ENCODE measurements at places on chromosomes 2 and 18. TPM values are rescaled to one million over a fixed set of nuclear protein-coding genes. Genes with fewer than 3 reads are reported as not detected.

GRCh38 chr2:200338692-200339091 is 32.2 kb downstream of the SPATS2L start:
- no peaks in the 10 kb centered on the region for H3K36me3 ChIP-seq
- no peaks in the 10 kb centered on the region for H3K27me3 ChIP-seq
- DNase-seq, result no peak
- no peak overlapping the region for H3K4me3 ChIP-seq
- H3K27ac ChIP-seq, result peak overlapping the region; percentile 27

GRCh38 chr18:41681138-41681880 is 273.7 kb upstream of the PIK3C3 start:
- no peaks in the 10 kb centered on the region for H3K27me3 ChIP-seq
- H3K27ac ChIP-seq, result no peak overlapping the region

DNA sequence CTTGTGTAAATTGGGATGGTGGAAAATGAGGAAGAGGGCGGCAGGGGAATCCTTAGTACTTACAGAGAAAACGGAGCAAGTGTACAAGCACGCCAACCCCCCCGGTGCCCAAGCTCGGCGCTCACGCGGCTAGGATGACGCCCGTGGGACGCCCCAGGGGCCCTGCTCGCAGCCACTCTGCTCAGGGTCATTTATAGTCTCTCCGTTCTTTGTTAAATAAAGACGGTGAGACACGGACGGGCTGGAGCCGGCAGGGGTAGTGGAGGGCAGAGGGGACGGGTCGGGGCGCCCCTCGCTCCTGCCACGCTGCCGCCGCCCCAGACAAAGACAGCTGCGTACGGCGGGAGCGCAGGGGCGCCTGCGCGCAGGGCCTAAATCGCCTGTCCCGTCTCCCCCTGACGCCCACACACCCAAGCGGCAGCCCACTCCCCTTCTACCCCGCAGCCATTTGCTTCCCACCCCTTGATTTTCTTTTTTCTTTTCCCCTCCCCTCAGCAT is 37.8 kb downstream of the PCBP1 start:
- H3K4me1 ChIP-seq, result peaks cover 31% of the 10 kb centered on the region
- no peaks in the 10 kb centered on the region for H3K27me3 ChIP-seq
- peak overlapping the region; percentile 66 for H3K4me3 ChIP-seq
- peak; percentile 88 for DNase-seq

DNA sequence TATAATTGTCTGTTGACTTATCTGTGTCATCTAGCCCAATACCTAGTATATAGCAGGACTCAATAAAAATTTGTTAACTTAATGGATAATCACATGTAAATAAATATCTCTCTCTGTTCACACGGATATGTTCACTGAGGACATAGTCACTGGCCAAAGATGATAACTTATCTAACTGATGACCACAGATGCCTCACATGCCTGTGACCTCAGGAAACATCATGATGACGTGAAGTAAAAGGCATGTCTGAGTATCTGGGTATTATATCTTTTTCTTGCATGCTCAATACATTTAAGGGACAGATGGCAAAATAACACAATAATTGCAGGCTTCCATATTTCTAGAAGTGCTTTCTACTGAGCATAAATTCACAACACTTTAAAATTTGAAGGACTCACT is 41.4 kb upstream of the PARD3B start:
- H3K27me3 ChIP-seq, result no peaks in the 10 kb centered on the region
- H3K27ac ChIP-seq, result no peak overlapping the region
- H3K36me3 ChIP-seq, result no peaks in the 10 kb centered on the region
- DNase-seq, result no peak
- no peaks in the 10 kb centered on the region for H3K4me1 ChIP-seq

- no peaks in the 10 kb centered on the region for H3K36me3 ChIP-seq
- no peak overlapping the region for H3K27ac ChIP-seq
- no peaks in the 10 kb centered on the region for H3K4me1 ChIP-seq
- H3K4me3 ChIP-seq, result no peak overlapping the region
- H3K27me3 ChIP-seq, result no peaks in the 10 kb centered on the region
These were observed 171.3 kb downstream of the NDUFA10 start for GRCh38 chr2:239853706-239854327.

- H3K36me3 ChIP-seq, result no peaks in the 10 kb centered on the region
- H3K27me3 ChIP-seq, result no peaks in the 10 kb centered on the region
- no peaks in the 10 kb centered on the region for H3K4me1 ChIP-seq
- DNase-seq, result no peak
- no peak overlapping the region for H3K27ac ChIP-seq
These were observed 757.7 kb downstream of the EPHA4 start for GRCh38 chr2:220814441-220814840.

GRCh38 chr2:197273485-197273884 is 37.1 kb downstream of the ANKRD44 start:
- no peaks in the 10 kb centered on the region for H3K36me3 ChIP-seq
- peak; percentile 73 for DNase-seq
- no peaks in the 10 kb centered on the region for H3K27me3 ChIP-seq

DNA sequence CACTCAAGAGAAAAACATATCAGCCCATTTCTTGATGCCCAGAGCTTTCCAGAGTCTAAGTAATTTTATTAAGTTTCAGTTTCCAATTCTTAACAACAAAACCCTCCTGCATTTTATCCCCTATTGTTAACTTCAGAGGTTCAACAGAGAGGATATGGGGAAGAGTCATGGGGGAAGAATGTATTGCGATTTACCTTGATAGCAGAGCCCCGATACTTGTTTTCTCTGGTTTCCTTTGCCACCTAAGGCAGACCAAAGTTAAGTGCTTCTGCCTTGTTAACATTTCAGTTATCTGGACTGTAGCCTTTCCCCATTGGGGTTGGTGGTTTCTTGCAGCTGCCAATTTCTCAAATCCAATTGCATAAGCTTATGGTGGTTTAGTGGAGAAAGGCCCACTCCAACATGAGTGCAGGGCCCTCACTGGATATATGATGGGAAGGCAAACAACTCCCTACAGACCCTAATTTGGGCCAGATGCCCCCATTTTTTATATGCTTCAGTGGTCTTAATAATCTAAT is 82.0 kb upstream of the ITGB6 start:
- H3K36me3 ChIP-seq, result peaks cover 93% of the 10 kb centered on the region
- DNase-seq, result no peak
- H3K4me1 ChIP-seq, result peaks cover 36% of the 10 kb centered on the region
- H3K27me3 ChIP-seq, result no peaks in the 10 kb centered on the region

DNA sequence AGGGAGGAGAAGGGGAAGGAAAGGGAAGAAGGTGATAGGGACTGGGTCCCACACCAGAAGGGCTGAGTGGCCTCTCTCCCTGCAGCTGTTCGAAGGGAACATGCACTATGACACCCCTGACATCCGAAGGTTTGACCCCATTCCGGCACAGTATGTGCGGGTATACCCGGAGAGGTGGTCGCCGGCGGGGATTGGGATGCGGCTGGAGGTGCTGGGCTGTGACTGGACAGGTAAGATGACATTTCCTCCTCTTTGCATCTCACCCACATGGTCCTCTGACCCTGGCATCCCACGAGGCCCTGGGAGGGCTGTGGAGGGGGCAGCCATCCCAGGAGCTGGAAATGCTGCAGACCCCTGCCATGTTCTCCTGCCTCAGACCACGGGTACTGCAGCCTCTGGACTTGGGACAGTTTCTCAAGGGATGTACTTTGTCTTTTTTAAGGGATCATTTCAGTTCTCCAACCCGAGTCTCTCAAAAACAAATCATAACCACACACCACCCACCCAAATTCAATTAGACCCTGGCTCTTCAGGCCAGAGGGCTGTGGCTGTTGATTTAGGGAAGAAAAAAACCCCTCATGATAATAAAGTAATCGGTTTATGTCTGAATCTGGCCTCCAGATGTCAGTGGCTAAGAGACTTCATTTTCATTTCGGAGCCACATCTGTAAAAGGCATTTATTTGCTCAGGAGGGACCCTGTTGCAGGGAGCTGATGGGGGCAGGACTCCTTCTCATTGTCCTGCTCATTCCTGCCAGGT is 63.5 kb downstream of the NRP2 start:
- H3K36me3 ChIP-seq, result peaks cover 76% of the 10 kb centered on the region
- no peak for DNase-seq
- no peaks in the 10 kb centered on the region for H3K4me1 ChIP-seq
- H3K4me3 ChIP-seq, result no peak overlapping the region

GRCh38 chr18:3230401-3231334 is 10.9 kb upstream of the MYOM1 start:
- H3K27me3 ChIP-seq, result no peaks in the 10 kb centered on the region
- no peaks in the 10 kb centered on the region for H3K36me3 ChIP-seq
- peak overlapping the region; percentile 8 for H3K4me3 ChIP-seq
- DNase-seq, result no peak

DNA sequence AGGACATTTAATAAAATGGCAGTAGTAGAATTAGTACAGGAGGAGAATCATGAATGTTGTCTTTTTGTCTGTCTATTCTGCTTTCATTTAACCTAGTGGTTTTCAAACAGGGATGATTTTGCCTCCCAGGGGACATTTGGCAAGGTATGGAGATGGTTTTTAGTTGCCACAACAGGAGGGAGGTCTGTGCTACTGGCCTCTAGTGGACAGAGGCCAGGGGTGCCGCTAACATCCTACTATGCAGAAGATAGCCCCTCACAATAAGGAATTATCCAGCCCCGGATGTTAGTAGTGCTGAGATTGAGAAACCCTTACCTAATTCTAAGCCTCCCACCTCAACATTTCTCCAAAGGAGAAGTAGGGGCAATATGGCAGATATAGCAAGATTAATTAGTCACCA is 18.3 kb downstream of the FASTKD2 start:
- no peak overlapping the region for H3K27ac ChIP-seq
- peaks cover 77% of the 10 kb centered on the region for H3K36me3 ChIP-seq
- no peak overlapping the region for H3K4me3 ChIP-seq
- H3K4me1 ChIP-seq, result no peaks in the 10 kb centered on the region
- no peaks in the 10 kb centered on the region for H3K27me3 ChIP-seq

DNA sequence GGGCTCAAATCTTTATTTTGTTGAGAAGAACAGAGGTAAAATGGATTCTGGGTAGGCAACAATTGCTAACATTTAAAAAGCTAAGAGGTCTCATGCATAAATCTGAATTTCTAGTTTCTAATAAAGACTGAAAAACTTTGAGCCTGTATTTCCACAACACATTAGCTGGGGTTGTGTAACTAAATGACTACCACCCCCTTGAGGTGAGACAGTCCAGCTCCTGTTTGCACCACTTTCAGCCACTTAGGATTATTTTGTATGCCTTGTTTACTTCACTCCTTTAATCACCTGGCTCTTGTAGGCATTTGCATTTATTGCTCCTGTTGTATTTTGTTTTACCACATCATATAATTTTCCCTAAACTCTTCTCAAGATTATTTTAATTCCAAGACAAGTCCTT is 376.6 kb downstream of the PTH2R start:
- no peaks in the 10 kb centered on the region for H3K36me3 ChIP-seq
- DNase-seq, result no peak
- no peaks in the 10 kb centered on the region for H3K4me1 ChIP-seq
- no peak overlapping the region for H3K4me3 ChIP-seq
- no peaks in the 10 kb centered on the region for H3K27me3 ChIP-seq

DNA sequence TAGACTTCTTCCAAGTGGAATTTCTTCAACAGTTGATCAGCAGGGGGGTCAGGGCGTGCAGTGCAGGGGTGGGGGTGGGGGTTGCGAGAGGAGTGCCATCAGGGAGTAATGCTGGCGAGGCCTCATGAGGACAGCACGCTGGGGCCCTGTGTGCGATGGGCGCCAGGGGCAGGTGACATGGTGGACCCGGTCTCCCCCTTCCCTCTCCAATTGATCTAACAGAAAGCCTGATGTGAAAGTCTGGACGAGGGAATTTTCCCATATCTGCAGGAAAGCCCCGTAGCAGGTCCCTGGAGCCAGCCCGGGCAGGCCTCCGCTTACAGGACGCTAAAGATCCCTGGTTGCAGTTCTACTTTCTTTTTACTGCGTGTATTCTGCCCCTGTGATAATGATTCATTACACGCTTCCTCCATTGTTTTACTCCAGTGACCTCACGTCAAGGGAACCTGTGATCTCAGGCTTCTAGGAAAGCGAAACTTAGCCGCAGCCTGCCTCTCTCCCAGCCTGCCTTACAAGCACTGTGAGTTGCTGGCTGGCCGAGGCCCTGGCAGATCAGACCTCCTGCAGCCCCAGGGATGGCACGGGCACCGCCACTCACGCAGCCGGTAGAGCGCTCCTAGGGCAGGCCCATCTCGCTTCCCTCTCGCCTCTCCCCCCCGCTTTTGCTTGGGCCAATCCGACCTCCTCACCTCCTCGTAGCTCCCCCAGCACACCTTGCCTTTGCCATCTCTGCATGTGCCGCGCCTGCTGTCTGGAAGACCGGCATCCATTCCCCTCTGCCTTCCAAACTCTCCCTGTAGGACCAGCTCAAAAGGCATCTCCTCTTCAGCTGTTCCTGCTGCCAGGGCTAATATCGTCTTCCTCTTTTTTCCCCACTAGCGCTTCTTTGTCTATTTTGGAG is 19.2 kb downstream of the NEURL3 start:
- H3K27ac ChIP-seq, result peak overlapping the region; percentile 92
- peaks cover 7% of the 10 kb centered on the region for H3K4me1 ChIP-seq
- peak overlapping the region; percentile 57 for H3K4me3 ChIP-seq

DNA sequence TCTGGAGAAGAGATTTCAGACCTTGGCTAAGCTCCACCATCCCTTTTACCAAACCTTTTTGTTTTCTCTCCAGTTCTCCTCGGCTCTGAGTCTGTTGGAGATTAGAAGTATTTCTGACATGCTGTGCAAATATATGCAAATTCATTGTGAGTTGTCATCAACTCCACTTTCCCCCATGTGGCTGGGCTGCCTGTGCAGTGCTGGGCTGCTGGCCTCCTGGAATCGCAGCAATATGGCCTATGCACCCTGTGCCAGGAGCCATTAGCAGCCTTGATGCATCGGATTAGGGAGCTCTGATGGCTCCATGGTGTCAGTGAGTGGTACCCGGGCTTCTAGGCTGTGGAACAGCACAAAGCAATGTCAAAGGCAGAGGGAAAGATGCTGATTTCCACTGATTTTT is 80.0 kb downstream of the GPR39 start:
- DNase-seq, result no peak
- H3K4me1 ChIP-seq, result no peaks in the 10 kb centered on the region
- H3K27me3 ChIP-seq, result no peaks in the 10 kb centered on the region
- H3K27ac ChIP-seq, result no peak overlapping the region
- no peak overlapping the region for H3K4me3 ChIP-seq
- H3K36me3 ChIP-seq, result no peaks in the 10 kb centered on the region

GRCh38 chr18:32530947-32531651 is 60.4 kb upstream of the GAREM1 start:
- no peaks in the 10 kb centered on the region for H3K27me3 ChIP-seq
- H3K36me3 ChIP-seq, result no peaks in the 10 kb centered on the region
- DNase-seq, result no peak
- H3K4me1 ChIP-seq, result no peaks in the 10 kb centered on the region

DNA sequence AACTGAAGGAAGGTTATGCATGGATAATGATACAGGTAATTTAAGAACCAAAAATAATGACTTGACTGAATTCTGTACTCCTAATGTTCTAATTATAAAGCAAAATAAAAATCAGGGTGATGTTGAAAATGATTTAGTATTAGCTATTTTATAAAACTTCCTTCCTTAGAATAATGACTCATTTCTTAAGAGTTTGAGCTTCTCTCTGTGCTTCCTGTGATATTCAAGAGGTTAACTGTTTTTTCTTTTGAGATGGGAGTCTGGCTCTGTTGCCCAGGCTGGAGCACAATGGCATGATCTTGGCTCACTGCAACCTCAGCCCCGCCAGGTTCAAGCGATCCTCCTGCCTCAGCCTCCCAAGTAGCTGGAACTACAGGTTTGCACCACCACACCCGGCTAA is 14.8 kb downstream of the HADHA start:
- no peak overlapping the region for H3K4me3 ChIP-seq
- H3K27me3 ChIP-seq, result no peaks in the 10 kb centered on the region
- H3K27ac ChIP-seq, result no peak overlapping the region
- H3K36me3 ChIP-seq, result peaks cover 92% of the 10 kb centered on the region
- no peak for DNase-seq

The IGFBP2 gene
- 46.1 TPM for total RNA-seq

The CLASP1 gene
- 44.5 TPM for total RNA-seq

The MAIP1 gene
- total RNA-seq, result 13.1 TPM

The MAP4K4 gene
- total RNA-seq, result 88.7 TPM

The MYCN gene
- total RNA-seq, result 0.49 TPM

The BMP10 gene
- total RNA-seq, result 1.4 TPM

The MEP1B gene
- total RNA-seq, result not detected

The UGT1A8 gene
- total RNA-seq, result not detected

The SNTG2 gene
- total RNA-seq, result 3.6 TPM

The ERICH2 gene
- total RNA-seq, result 5.6 TPM
